Type B pancreatic cell (in vitro differentiated cells): ENCODE measurements at places on chromosomes 13 and 19.

GRCh38 chr13:20407759-20408158 is 117.9 kb downstream of the CRYL1 start:
- peaks cover 13% of the 10 kb centered on the region for H3K27me3 ChIP-seq
- DNase-seq: no peak
- no peaks in the 10 kb centered on the region for H3K36me3 ChIP-seq
- H3K27ac ChIP-seq: no peak overlapping the region
- H3K4me1 ChIP-seq: peaks cover 14% of the 10 kb centered on the region
- H3K4me3 ChIP-seq: no peak overlapping the region

DNA sequence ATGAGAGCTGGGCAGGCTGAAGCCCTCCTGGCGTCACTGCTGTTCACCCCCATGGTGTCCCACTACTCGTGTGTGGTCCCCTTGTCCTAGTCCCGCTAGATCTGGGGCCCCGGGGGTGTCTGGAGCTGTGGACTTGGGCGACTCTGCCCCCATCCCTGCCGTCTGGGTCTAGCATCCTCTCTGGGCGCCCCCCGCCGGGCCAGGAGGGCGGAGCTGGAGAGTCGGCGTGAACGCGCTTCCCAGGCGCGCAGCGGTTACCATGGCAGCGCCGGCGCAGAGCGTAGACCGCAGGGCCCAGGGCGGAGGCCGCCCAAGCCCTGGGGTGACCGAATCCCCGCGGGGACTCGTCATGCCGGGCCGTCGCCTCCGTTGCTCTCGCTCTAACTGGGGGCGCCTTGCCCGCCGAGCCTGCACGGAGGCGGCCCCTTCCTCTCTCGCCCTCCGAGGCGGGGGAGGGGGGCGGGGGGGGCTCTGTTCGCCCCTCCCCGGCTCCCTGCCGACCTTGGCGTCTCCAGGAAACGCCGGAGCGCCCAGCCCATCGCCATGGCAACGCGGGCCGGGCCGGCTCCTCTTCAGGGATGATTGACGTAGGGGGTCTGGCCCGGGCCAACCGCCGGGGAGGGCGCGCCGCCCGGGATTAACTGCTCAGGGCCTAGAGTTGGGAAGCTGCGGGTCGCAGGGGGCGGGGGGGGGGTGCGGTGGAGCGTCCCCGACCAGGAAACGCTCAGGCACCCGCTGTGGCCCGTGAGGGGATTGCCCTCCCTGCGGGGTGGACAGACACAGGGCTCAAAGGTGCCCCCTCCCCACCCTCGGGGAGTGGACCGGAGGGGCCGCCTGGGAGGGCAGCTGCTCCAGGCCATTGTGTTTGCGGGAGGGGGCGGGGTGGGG is 8.9 kb downstream of the ISYNA1 start:
- no peaks in the 10 kb centered on the region for H3K36me3 ChIP-seq
- H3K27ac ChIP-seq: no peak overlapping the region
- DNase-seq: peak; percentile 93
- H3K27me3 ChIP-seq: no peaks in the 10 kb centered on the region

GRCh38 chr13:59413126-59413525 is 750.6 kb downstream of the DIAPH3 start:
- H3K27ac ChIP-seq: no peak overlapping the region
- peaks cover 4% of the 10 kb centered on the region for H3K36me3 ChIP-seq
- no peak overlapping the region for H3K4me3 ChIP-seq

GRCh38 chr19:1038978-1039645 is 795 bp upstream of the ABCA7 start:
- H3K4me1 ChIP-seq: peaks cover 24% of the 10 kb centered on the region
- H3K27ac ChIP-seq: peak overlapping the region; percentile 87
- H3K4me3 ChIP-seq: peak overlapping the region; percentile 95
